Glomerular endothelial cell (primary cell): ENCODE measurements at places on chromosomes 12 and 14. TPM values are rescaled to one million over a fixed set of nuclear protein-coding genes. Genes with fewer than 3 reads are reported as not detected.

Gene GZMH
- total RNA-seq: not detected in 2 replicates

Gene SLC16A7
- total RNA-seq: 12.6 and 12.7 TPM in 2 replicates

Gene ZDHHC22
- not detected in 2 replicates for total RNA-seq

Gene ESYT1
- 269 and 275 TPM in 2 replicates for total RNA-seq

Gene SYT10
- not detected in 2 replicates for total RNA-seq

Gene ACVRL1
- total RNA-seq: 933 and 964 TPM in 2 replicates

Gene KLRD1
- total RNA-seq: 0.05 and 0.06 TPM in 2 replicates

Gene B4GALNT1
- total RNA-seq: 1.1 and 2.9 TPM in 2 replicates

Gene C14orf132
- total RNA-seq: 5.9 and 6.0 TPM in 2 replicates

Gene VPS29
- 102 and 129 TPM in 2 replicates for total RNA-seq
